ENCODE measurements at places on chromosomes 13 and 19. TPM values are rescaled to one million over a fixed set of nuclear protein-coding genes. Genes with fewer than 3 reads are reported as not detected.
A peak's percentile ranks its signal among the peaks of the same experiment; 100 is the strongest.

GRCh38 chr19:678791-679388 lies 2.7 kb downstream of the FSTL3 start:
- H3K27me3 ChIP-seq: no peaks in the 10 kb centered on the region
- H3K36me3 ChIP-seq: no peaks in the 10 kb centered on the region
- peak overlapping the region; percentile 83 for H3K4me3 ChIP-seq
- H3K4me1 ChIP-seq: peaks cover 12% of the 10 kb centered on the region

GRCh38 chr13:25632166-25632888 lies 260.6 kb downstream of the ATP8A2 start:
- H3K27me3 ChIP-seq: no peaks in the 10 kb centered on the region
- no peaks in the 10 kb centered on the region for H3K36me3 ChIP-seq
- DNase-seq: peak; percentile 5
- no peak overlapping the region for H3K27ac ChIP-seq

- H3K36me3 ChIP-seq: peaks cover 4% of the 10 kb centered on the region
- H3K27ac ChIP-seq: no peak overlapping the region
- H3K4me3 ChIP-seq: peak overlapping the region; percentile 76
- H3K4me1 ChIP-seq: no peaks in the 10 kb centered on the region
- H3K27me3 ChIP-seq: peaks cover 6% of the 10 kb centered on the region
Observed at GRCh38 chr19:33194532-33194885, 379 bp downstream of the LRP3 start.

S1PR4 gene
- not detected for total RNA-seq

DCT gene
- total RNA-seq: under 0.01 TPM
